NCI-H748 treated with DMSO at 0.1 percent for 48 hours (cell line): ENCODE measurements at places on chromosomes 6 and 20.

DNA sequence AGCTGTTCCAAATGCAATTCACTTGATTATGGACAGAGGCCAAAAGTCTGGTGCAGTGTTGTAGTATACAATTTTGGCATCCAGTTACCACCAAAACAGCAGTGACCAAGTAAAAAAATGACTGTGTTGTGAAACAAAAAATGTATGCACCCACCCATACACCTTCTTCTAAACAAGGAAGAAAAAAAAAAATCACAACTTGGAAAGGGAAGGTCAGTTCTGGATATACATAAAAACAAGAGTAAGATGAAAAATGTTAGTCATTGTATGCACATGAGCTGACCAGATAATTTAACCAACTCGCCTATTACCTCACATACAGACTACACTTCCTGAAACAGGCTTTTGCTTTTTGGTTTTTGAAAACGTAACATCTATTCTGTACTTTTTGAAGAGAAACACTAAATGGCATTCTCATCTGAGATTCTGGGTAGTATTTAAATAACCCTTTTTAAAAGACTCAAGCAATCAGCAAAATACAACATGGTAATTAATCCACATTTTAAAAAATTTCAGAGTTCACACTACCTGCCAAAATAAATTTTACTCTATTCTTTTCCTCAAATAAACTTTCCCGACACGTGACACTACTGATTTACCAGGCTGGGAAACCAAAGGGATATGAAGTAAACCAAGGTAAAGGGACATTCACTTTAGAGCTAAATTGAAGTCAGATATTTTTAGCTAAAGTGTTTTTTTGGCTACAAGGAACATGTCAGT, 141.6 kb upstream of the SHLD1 start:
- peak; percentile 78 for DNase-seq

DNA sequence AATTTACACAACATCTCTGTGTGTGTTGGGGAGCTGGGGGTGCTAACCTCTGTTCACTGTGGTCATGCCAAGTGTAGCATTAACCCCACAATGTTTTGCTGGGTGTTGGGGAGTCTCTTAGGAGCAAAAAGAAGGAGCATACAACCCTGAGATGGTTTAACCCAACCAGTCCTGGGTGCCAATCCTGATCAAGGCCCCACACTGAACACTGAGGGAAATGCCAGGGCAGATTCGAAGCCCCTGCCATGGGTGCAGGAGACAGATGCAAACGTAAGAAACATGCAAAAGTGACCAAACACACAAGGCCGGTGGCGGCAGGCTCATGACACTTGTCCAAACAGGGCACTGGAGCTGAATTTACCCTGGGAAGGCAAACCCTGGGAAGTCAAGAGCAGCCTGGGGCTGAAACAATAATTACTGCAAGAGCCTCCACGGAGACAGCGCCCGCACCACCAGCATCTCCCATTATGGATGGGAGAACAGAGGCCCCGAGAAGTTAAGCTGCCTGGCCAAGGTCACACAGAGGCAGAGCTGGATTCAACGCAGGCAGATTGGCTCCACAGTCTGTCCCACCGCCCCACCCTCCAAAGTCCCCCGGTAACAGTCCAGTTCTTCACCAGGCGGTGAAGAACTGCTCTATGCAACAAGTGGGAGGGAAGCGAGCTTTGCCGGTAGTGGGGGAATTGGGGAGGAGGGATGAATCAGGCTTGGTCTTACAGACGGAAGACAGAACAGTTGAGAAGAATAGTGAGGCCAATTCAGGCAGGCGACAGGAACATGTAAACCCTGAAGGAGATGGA, 8.5 kb downstream of the ACSS1 start:
- DNase-seq, result no peak

GRCh38 chr6:150297327-150298029, 71.3 kb upstream of the IYD start:
- DNase-seq, result no peak

DNA sequence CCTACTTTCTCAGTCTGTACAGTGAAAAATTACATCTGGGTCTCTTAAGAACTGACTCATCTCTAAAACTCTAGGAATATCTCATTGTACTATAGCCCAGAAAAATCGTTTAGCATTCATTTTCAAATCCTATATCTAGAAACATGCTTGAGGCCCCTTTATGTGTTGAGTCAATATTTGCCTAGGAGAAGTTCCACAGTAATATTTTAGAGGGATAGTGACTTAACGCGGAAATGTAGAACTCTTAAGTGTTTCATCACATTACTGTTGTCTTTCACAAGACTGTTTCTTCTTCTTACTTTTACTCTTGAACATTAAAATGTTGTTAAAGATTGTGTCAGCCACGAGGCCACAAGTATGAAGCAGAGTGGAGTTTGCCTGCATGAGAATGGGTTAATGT, 23.0 kb upstream of the MYLIP start:
- no peak for DNase-seq

DNA sequence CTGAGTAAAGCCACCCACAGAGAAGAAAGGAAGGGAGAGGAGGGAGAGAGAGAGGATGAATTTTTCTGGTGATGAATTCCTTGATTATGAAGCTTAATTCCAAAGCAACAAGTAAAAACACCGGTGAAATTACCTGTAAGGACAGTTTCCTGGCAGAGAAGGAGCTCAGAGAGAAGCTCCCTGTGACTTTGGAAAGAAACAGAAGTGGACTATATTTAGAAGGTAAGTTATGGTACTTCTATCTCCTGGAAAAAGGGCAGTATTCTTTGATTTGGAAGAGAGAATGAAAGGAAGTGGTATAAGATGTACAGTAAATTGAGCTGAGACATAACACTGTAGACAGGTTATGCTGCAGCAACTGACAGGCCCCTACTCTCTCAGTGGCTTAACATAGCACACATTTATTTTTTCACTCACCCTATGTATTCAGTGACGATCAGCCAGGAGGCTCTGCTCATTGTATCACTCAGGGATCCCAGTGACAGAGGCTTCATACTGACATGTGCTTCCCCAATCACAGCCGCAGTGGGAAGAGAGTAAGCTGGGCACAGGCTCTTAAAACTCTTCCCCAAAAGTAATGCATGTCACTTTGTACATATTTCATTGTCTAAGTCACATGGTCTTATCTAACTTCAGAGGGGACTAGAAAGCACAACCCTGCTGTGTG, 349.5 kb downstream of the BTBD9 start:
- DNase-seq, result no peak

DNA sequence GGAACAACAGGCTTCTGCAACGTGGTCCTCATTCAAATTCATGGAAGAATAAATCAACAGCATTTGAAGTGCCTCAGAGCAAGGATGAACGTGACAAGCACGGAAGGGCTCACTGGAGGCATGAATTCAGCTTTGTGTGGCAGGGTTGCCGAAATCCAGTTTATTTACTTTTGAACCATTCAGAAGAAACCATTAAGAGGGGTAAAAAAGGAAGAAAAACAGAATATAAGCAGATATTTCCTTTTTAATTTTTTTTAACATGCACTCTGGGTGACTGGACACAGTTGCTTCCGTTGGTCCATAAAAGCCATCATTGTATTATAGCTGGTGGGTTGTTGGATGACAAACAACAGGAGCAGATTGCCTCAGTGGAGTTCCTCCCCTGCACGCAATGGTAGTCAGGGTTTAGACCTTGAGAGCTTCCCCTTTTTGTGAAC, 17.3 kb upstream of the SNRPB2 start:
- no peak for DNase-seq

DNA sequence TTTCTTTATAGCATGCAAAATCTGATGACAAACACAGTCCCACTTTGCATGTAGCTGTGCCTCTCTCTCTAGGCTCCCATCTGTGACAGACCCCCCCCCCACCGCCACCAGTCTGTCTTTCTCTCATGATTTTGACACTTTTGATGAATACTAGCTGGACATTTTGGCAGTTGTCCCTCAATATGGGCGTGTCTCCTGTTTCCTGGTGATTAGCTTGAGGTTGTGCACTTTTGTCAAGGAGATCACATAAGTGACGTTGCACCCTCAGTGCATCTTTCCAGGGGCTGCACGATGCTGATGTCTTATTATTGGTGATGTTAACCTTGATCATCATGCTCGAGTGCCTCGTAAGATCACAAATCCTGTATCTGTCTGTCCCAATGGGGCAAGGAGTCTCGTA, 155.1 kb downstream of the EYA2 start:
- no peak for DNase-seq

DNA sequence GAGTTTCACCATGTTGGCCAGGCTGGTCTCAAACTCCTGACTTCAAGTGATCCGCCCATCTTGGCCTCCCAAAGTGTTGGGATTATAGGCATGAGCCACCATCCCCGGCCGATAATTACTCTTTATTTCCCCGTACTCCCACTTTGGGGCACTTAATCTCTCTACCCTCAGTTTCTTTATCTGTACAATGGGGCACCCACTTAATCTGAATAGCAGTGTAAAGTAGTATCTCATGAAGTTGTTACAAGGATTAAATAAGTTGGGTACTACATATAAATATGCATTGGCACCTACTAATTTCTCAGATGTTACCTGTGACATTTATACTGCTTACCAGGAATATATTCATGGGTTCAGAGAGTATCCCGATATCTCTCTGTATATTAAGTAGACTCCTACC, 15.2 kb downstream of the GINM1 start:
- DNase-seq, result no peak

- no peak for DNase-seq
Measured at GRCh38 chr20:64064145-64064698, 1.2 kb downstream of the TCEA2 start.

DNA sequence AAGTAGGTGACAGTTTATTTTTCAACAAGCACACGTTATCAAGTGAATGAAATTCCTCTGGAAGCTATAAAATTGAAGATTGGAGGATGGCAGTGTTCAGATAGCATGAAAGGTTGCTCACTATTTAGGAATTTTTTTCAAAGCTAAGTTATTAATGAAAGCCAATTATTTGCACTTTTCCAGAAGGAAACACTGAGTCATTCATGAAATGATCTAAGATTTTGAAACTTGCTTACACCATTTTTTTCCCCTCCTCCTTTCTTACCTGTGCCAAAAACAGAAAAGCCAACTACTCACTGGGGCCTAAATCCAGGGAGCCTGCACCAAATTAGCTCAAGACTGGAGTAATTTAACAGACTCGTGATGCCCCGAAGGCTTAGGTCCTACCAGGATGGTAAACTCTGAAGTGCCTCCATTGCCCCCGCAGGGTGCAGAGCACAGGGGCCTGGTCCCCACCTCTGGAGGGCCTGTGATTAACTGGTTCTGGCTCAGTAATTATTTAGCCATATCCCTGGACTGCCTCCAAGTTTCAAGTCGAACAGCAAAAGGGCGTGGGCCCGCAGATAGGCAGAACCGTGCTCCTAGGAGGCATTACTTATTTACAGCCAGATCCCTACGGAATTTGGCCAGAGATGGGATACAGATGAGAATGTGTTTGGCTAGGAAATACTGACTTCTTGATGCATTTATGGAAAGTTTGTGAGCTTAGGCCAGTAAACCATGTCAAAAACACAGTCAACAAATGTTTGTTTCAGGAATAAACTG, 28.0 kb upstream of the ZNF217 start:
- no peak for DNase-seq

GRCh38 chr6:10800810-10801209, 37.5 kb downstream of the MAK start:
- no peak for DNase-seq

GRCh38 chr20:23508449-23509229, 17.7 kb downstream of the CST8 start:
- no peak for DNase-seq

- DNase-seq, result no peak
Measured at GRCh38 chr20:10129749-10130148, 88.9 kb upstream of the SNAP25 start.

DNA sequence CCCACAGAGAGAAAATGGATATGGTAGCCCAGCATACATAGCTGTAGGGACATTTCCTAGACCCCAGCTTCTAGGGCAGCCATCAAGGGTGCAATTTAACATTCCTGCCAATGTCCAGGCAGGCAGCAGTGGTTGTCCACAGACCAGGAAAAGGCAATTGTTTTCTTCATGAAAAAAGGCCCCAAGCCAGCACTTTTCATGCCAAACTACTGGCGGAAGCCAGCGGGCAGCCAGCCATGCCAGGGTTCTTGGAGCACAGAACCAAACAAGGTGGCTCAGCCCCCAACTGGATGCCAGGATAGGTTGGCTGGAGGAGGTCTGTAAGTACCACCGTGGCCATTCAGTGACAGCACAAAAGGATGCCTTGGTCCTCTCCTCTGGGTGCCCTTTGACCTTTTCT, 94.6 kb downstream of the BANF2 start:
- DNase-seq, result no peak

DNA sequence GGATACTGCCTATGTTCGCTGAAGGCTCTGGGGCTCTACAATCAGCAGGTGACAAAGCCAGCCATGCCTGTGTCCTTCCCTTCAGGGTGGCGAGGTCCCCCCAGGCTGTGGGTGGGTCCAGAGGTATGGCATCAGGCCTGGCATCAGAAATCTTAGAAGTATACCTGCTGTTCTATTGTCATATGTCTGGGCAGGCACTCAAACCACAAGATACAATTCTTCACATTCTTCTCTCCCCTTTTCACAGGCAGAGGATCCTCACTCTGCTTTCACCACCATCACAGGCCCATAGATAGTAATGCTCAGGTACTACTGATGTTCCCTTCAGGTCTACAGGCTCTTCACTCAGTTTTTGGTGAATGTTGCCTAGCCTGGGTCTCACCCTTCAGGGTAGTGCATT, 1180.0 kb upstream of the CITED2 start:
- no peak for DNase-seq

DNA sequence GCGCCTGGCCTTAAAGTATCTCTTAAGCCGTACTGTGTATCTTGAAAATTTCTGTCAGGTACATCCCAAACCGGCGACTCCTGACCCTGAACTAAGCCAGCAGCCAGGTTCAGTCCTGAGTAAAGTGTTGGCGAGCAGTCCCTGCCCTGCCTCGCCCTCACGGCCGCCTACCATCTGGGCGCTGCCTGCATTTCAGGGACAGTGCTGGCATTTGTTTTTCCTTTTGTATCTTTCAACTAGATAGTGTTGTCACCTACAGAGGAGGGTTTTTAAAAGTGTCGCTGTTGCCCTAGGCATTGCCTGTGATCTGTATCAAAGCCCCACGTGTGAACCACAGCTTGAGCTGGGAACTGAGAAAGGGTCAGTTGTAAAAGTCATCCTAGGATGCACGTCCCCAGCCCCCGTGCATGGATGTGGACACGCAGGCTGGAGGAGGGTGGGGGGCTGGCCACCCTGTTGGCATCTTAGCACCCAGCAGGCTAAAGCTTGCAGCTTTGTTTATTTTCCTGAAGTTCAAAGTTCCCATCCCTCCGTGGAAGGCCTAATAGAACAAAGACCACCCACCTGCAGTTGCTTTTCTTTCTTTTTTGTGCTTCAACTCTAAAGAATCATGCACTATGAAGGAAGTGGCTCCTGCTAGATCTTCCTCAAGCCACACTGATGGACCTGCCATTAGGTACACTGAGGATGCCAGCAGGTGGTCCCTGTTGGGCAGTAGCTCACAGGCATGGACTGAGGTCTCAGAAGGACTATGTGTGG, 136.8 kb downstream of the ZDHHC14 start:
- DNase-seq, result no peak

GRCh38 chr6:13965582-13966127, 40.9 kb downstream of the RNF182 start:
- DNase-seq, result no peak
